ENCODE measurements at places on chromosomes 5 and 9.

DNA sequence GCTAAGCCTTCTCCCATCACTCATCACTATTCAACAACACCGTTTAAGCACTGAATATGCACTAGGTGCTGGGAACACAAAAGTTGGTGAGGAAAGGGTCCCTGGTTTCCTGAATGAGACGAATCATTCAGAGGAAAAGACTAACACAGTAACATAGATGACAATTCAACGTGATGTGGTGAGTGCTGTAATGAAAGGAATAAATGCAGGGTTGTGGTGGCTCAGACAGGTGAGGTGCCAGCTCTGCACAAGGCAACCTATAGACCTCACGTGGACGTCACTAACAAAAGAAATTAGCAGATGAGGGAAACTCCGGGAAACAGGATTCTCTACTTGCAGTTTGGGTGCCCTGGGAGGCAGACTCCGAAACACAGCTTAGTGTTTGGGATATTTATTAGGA is 40.0 kb upstream of the ERBIN start:
- no peak for DNase-seq

GRCh38 chr9:121598167-121598964 is 53.1 kb upstream of the DAB2IP start:
- DNase-seq, result no peak

- DNase-seq, result peak; percentile 22
Measured at GRCh38 chr5:136133222-136133921, 727 bp downstream of the SMAD5 start.

DNA sequence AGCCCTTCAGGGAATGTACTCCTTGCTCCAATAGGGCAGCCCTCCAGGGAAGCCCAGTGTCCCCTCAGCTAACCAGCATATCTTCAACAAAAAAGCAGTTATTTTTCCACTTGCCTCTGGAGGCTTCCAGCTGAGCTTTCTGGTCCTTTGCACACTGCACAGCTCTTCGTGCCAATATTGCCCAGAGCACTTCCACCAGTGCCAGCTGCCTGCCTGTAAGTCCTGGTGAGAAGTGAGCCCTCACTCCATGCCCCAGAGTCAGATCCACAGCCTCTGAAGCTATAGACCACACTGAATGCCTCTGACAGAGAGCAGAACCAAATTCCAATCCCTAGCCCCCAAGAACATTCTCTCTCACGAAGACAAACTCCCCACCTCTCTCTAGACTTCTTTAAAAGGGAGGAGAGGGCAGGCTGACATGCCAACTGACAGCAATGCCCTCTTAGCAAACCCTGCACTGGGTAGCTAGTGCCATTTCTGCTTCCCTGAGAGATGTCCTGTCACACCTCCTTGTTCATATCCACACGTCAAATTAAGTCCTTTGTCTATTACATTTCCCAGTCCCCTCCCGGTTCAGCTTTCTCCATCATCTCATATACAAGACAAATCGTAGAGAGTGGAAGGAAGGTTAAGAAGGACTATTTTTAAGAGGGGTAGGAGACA is 12.7 kb upstream of the HEXB start:
- no peak for DNase-seq

- no peak for DNase-seq
Measured at GRCh38 chr5:133848341-133848811, 120.0 kb downstream of the C5orf15 start.

DNA sequence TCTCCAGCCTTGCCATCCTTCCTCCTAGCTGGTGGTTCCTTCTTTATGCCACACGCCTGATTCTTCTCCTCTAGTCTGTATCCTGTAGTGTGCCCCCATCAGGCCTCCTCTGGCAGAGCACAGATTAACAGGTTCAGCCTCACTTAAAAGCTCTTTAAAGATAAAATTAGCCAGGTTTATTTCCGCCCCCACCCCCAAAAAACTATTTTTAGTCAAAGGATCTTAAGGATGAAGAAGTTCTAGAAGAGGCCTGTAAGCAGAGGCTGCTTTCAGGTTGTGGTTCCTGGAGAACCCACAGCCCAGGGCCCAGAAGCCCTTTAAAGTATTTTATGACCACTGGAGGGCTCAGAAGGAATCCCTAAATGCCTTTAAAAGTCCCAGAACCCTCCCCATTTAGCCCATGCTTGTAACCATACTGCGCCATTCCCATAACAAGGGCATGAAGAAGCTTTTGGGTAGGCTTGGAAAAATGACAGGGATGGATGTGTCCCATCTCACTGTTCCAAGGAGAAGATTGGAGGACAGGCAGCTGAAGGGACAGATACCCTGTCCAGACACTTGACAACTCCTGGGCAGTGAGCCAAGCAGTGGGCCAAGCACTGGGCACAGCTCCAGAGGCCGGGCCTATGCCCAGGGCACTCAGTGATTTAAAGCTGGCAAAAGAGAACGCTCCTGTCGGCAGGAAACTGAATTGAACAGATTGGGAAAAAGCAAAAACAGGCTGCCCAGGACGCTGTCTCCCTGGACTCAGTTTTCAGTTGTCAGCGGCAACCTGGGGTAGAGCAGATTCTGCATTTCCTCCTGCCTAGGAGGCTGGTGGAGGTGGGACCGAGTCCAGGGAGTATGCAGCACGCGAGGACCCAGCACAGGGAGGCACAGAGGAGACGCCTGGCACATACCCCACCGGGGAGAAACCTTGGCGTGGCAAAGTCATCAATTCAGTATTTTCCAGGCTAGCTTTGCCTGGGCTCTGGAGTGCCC is 106.3 kb upstream of the SSBP2 start:
- DNase-seq, result peak; percentile 76

- DNase-seq, result no peak
Measured at GRCh38 chr5:107634981-107635848, 35.5 kb downstream of the EFNA5 start.
